NCI-H1092 treated with DMSO at 0.1 percent for 48 hours (cell line): ENCODE measurements at places on chromosomes 1 and 21.

DNA sequence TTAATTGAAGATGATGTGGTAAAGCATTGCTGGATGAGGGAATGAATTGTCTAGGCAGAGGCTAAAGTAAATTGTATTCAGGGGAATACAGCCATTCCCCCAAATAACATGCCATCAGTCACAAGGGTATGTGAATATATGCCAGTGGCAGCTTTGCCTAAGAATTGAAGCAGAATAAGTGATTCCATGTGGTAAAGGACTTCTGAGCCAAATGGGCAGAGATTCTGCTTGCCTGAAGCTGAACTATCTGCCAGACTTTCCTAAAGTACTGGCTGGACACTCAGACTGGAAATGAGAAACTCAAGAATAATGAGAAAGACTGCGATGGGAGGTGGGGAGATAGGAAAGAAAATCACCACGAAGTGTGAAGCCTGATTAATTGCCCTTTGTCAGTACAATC, 2.4 kb downstream of the LIX1L start:
- DNase-seq = no peak

DNA sequence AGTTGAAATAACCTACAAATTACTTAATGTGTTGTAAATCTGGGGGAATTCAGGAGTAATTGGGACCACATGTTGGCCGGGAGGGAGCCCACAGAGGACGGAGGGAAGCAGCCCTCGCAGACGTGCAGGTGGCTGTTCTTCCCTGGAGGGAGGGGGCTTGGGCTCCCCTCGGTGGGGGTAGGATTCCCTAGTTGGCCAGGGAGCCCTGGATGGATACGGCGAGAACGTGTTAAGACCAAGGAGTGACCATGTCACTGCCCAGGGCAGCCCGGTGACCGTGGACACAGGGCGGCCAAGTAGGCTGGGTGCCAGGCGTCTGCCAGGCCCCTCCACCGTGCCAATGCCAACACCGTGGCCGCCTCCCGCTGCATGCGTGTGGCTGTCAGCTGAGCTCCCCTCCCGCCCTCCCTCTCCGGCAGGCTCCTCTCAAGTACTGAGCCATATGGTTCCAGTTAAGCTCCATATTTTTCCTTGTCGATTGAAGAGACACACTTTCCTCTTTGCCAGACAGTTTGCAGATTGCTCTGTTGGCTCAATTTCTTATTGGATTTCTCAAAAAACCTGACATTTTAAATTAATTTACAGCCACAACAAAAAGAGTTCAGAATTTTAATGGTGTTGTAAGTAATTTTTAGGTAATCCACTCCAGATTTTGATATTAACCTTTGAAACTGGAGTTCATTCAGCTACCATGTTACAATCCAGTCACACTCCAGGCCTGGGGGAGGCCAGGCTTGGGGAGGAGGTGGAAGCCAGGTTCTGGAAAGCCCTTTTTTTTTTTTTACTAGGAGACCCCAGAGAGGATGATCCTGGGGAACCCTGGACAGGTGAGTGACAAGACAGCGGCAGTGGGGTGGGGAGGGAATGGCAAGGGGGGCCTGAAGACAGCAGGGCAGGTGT, 71.2 kb downstream of the CASZ1 start:
- peak; percentile 88 for DNase-seq

GRCh38 chr1:186757851-186758250, 70.9 kb upstream of the PLA2G4A start:
- DNase-seq = no peak

GRCh38 chr1:161511018-161511755, 5.9 kb downstream of the FCGR2A start:
- peak; percentile 99 for DNase-seq

GRCh38 chr1:1264026-1264425, 9.6 kb downstream of the UBE2J2 start:
- DNase-seq = no peak
